ENCODE measurements at places on chromosomes 7 and 10.

DNA sequence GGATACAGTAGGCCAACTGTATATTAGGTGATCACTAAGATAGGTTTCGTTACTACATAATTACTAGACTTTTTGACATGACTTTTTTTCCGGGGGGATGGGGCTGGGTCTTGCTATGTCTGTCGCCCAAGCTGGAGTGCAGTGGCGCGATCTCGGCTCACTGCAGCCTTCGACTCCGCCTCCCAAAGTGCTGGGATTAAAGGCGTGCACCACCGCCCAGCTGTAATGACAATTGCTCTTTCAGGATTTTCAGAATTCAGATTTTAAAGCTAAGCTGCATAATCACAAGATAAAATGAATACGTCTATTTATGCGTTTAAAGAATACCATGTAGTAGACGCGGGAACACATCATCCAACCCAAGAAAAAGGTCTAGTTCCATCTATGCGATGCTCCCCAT lies 982 bp downstream of the IDI1 start:
- DNase-seq, result peak; percentile 31

- no peak for DNase-seq
Observed at GRCh38 chr10:130432271-130432670, 296.1 kb downstream of the GLRX3 start.

DNA sequence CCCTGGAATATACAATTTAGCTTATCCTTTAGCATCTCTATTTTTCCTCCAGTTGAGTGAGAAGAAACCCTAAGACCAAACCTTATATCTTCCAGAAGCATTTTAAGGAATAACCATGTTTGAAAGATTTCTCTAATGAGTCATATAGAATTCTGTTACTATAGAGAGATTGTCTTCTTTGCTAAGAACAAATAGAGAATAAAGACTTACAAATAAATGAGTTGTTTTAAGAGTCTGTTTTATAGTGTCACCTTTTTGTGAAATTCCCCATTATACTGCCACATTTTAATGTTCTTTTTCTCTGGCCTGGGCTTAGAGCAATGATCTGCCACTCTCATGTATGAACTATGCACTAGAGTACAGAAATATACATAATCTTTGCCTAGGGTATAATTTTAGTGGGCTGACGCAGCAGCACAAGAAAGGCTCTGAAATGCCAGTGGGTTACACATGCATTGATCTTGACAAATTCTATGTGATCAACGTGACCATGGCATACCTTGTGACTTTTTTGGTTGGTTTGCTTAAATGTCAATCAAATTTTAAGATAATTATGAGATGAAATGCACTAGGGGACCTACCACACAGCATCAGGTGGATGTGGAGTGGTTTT lies 145.1 kb upstream of the MKLN1 start:
- no peak for DNase-seq

GRCh38 chr10:120420421-120420820 lies 36.6 kb upstream of the PLPP4 start:
- DNase-seq, result no peak

DNA sequence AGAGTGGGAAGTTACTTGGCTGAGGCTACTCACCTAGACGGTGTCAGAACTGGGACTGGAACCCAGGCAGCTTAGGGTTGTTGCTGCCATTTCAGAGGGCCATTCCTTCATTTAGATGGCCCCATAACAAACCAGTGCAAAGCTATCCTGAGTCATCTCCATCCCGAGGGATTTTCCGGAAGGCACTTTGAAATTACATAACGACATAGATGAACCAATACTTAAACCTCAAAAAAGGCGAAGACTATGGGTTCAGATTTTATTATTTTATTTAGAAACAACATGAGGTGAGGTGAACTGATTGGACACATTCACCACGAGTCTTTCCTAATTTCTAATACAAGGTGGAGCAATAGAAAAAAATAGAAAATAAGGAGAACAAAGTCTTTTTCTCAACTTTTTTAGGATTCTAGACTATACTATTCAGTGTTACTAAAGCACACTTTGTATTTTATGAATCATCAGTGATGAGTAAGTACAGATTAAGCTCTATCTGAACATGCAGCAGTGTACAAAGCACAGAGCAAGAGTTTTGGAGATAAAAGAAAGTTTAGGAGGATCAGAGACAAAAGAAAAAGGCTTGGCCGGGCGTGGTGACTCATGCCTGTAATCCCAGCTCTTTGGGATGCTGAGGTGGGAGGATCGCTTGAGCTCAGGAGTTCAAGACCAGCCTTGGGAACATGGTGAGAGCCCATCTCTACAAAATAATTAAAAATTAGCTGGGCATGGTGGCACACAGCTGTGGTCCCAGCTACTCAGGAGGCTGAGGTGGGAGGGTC lies 79.5 kb upstream of the SVIL start:
- peak; percentile 2 for DNase-seq

DNA sequence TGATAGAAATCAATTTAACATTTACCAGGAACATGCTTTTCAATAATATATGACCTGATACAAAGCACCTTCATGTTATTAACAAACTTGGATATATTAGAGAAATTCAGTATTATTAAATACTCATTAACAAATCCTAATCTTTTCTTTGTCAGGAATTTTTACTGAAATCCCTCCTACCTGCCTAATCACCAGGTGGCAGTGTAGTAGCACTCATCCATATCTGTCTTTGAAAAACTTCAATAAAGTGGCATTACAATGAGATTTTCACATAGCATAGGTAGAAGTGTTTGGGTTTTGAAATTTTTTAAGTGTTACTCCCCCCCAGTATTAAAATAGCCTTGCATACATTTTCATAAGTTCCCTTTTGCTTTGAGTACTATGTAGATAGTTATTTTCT lies 1246.6 kb upstream of the LRRN3 start:
- peak; percentile 31 for DNase-seq

- DNase-seq, result no peak
Observed at GRCh38 chr10:31886885-31887284, 41.7 kb downstream of the ARHGAP12 start.
